Fibroblast of skin of back (primary cell): ENCODE measurements at places on chromosomes 11 and 22.
A peak's percentile ranks its signal among the peaks of the same experiment; 100 is the strongest.

- DNase-seq: no peak
Observed at GRCh38 chr11:15199693-15200092, 85.0 kb downstream of the INSC start.

GRCh38 chr11:35631891-35632290 is 13.6 kb downstream of the FJX1 start:
- DNase-seq: peak; percentile 34

GRCh38 chr11:39209981-39210380 is 2249.5 kb downstream of the LRRC4C start:
- no peak for DNase-seq

DNA sequence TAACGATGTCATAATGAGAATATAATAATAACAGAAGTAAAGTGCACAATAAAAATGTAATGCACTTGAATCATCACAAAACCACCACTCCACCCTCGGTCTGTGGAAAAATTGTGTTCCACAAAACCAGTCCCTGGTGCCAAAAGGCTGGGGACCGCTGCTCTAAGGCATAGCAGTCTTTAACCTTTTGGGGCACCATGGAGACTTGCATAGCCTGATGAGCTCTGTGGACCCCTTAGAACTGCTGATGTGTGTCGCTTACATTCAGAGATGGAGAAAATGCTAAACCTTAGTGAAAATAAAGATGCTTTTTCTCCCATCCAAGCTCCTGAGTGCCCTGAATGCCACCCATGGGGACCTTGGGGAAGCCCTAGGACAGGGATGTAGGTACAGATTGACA is 87.6 kb upstream of the SEPTIN5 start:
- DNase-seq: no peak
